ENCODE measurements at places on chromosomes 12 and 14.

- no peak for DNase-seq
These were observed 17.4 kb downstream of the FAM181A start for GRCh38 chr14:93944348-93945069.

GRCh38 chr14:27916326-27916725 lies 850.3 kb upstream of the FOXG1 start:
- no peak for DNase-seq

DNA sequence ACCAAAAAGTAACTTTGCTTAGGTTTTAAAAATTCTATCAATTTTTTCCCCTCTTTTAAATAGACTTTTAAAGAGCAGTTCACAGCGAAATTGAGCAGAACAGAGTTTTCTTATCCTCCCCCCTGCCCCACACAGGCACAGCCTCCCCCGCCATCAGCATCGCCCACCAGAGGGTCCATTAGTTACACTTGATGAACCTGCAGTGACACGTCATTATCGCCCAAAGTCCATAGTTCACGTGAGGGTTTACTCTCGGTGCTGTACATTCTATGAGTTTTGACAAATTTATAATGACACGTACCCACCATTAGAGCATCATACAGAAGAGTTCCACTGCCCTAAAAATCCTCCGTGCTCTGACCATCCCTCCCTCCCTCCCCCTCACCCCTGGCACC lies 58.4 kb downstream of the FZD10 start:
- DNase-seq, result no peak

GRCh38 chr14:89167705-89168104 lies 249.3 kb downstream of the FOXN3 start:
- no peak for DNase-seq

DNA sequence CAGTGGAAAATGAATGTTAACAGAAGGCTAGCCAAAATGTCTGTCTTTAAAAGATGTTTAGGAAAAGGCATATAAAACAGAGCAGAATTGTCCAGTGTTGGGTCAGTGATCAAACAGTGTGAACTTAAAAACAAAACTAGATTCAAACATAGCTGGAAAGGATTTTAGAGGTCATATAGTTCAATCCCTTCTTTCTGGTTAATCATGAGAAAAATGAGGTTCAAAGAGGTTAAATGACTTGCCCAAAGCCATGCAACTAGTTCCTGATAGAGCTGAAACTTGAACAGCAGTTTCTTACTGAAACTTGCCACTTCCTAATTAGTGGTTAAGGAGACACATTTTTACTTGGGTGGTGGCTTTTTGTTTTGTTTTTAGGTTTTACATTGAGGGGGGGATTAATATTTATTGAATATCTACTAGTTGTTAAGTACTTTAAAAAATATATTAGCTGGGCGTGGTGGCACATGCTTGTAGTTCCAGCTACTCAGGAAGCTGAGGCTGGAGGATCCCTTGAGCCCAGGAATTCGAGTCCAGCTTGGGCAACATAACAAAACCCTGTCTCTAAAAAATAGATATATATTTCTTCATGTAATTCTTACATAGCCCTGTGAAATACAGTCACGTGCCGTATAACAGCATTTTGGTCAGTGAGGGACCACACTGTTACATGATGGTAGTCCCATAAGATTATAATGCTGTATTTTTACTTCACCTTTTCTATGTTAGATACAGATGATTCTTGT lies 20.4 kb downstream of the ACVR1B start:
- no peak for DNase-seq

- no peak for DNase-seq
These were observed 605.1 kb downstream of the VRK1 start for GRCh38 chr14:97402279-97402678.

DNA sequence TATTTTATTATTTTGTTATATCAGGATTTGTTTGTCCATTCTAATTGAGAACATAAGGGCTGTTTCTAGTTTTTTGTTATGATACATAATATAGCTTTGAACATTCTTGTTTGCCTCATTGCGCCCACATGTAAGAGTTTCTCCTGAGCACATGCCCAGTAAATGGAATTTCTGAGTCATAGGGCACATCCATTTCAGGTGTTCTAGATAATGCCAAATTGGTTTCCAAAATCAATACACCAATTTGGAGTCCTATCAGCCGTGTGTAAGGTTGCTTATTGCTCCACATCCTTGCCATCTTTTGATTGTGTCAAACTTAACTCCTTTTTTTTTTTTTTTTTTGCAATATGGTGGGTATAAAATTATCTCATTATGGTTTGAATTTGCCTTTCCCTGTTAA lies 97.9 kb upstream of the RESF1 start:
- DNase-seq, result no peak

All from T-cell (primary cell).